Activated T-helper 2 cell treated with anti-CD3 and anti-CD28 coated beads, Interferon-gamma antibody, Interleukin-2, Interleukin-4, amounts not matched to agents 10 μg/mL and 5 μg/mL and 100 μg/mL, durations not matched to agents 14 hours and 24 hours and 36 hours (primary cell): ENCODE measurements at places on chromosomes 13 and 19.

DNA sequence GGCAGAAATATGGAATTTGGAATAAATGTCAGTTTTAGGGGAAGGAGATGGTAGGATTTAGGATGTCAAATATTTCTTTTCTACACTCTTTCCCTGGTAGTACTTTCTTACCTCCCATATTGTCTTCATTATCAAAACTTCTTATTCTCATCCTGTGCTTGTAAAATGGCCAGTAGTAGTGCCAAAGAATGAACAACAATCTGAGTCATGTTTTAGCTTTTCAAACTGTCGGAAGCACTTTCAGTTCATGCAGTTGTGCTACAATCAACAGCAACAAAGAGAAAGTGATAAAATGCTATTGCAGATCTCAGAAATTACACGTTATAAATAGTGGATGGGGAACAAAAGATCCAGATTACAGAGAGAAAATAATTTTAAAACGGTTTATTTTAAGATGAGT, 193.7 kb upstream of the RXFP2 start:
- no peak for DNase-seq
- no peaks in the 10 kb centered on the region for H3K27me3 ChIP-seq
- H3K4me3 ChIP-seq: no peak overlapping the region
- H3K27ac ChIP-seq: no peak overlapping the region

- no peak overlapping the region for H3K4me3 ChIP-seq
- H3K4me1 ChIP-seq: no peaks in the 10 kb centered on the region
- H3K27ac ChIP-seq: no peak overlapping the region
- peaks cover 76% of the 10 kb centered on the region for H3K36me3 ChIP-seq
Observed at GRCh38 chr19:46387713-46388130, 25.6 kb downstream of the CCDC8 start.

- no peak overlapping the region for H3K4me3 ChIP-seq
- no peak for DNase-seq
- H3K4me1 ChIP-seq: no peaks in the 10 kb centered on the region
Observed at GRCh38 chr13:67421475-67421874, 191.3 kb upstream of the PCDH9 start.

- H3K36me3 ChIP-seq: peaks cover 8% of the 10 kb centered on the region
- no peak overlapping the region for H3K27ac ChIP-seq
- peak overlapping the region; percentile 83 for H3K4me3 ChIP-seq
- H3K27me3 ChIP-seq: no peaks in the 10 kb centered on the region
- peaks cover 21% of the 10 kb centered on the region for H3K4me1 ChIP-seq
- DNase-seq: no peak
Observed at GRCh38 chr19:35774274-35775045, 904 bp upstream of the ARHGAP33 start.

DNA sequence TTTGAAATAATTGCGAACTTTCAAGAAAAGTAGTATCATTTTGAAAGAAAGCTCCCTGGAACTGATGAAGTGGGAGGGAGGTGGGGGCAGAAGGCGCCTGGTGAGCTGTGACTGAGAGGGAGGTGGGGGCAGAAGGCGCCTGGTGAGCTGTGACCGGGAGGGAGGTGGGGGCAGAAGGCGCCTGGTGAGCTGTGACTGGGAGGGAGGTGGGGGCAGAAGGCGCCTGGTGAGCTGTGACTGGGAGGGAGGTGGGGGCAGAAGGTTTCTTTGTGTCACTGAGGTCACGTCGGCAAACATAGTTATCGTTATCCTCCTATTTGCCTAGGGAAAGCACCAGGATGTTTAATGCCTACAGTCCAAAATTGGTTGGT, 24.2 kb downstream of the C2CD4C start:
- H3K27ac ChIP-seq: peak overlapping the region; percentile 7
- DNase-seq: no peak
- H3K4me3 ChIP-seq: no peak overlapping the region
- peaks cover 7% of the 10 kb centered on the region for H3K36me3 ChIP-seq

GRCh38 chr19:29488316-29488715, 37.5 kb upstream of the VSTM2B start:
- H3K4me3 ChIP-seq: no peak overlapping the region
- H3K27me3 ChIP-seq: peaks cover 13% of the 10 kb centered on the region
- no peaks in the 10 kb centered on the region for H3K36me3 ChIP-seq

DNA sequence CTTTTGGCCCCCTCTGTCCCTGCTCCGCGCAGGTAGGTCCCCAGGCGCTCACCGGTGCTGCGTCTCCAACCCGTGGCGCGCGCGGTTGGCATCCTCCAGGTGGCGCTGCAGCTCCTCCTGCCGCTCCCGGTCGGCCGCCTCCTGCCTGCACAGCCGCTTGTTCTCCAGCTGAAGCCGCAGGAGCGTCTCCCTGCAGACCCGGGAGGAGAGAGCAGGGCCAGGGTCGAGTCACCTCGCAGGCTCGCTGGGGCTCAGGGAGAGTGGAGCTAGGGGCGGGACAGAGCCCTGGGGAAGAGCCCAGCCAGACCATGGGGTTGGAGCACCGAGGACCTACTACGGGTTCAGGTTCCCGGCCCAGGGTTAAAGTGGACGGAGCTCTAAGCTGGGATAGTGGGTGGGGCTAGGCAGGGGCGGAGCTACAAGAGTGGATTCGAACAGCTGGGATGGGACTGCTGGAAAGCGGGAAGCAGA, 9.3 kb downstream of the HOOK2 start:
- H3K36me3 ChIP-seq: no peaks in the 10 kb centered on the region
- no peaks in the 10 kb centered on the region for H3K27me3 ChIP-seq
- peak overlapping the region; percentile 26 for H3K4me3 ChIP-seq
- H3K27ac ChIP-seq: no peak overlapping the region

DNA sequence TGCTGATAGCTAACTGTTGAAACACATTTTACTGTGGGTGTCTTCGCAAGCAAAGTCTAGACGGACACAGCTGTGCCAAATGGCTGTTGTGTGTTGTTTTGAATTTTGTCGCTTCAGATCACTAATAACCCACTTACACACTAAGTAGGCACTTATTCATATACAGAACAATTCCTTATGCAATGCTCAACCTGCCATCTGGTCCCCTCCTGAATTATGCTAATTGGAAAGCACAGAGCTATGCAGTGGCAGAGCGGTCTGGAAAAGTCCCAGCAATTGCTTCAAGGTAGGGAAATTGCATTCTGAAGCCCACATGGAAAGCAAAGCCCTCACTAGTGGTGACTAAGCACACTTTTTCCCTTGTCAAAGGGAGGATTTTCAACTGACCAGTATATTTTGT, 69.9 kb downstream of the C13orf42 start:
- no peaks in the 10 kb centered on the region for H3K36me3 ChIP-seq
- H3K4me3 ChIP-seq: no peak overlapping the region
- no peak for DNase-seq
- peaks cover 8% of the 10 kb centered on the region for H3K4me1 ChIP-seq

DNA sequence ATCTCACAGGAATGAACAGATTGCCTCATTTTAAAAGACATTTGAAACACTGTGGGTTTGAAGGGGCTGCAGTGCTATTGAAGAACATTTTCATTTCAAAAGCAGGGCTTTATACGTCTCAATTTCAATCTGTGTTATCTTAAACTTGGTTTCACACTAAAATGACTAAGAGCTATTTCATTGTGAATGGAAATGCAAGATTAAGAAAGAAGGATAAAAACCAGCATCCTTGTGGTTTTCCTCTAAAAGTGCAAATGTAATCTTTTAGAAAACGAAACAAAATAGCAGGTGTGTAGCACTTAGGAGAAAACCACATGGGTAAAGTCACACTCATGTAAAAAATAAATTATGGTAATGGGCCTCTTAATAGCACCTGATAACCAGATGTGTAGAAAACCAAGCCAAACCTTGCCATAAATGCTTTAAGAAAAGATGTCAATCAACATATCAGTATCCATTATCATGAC, 397.7 kb downstream of the GPC6 start:
- no peak for DNase-seq
- no peaks in the 10 kb centered on the region for H3K36me3 ChIP-seq
- no peak overlapping the region for H3K27ac ChIP-seq
- H3K27me3 ChIP-seq: no peaks in the 10 kb centered on the region
- no peak overlapping the region for H3K4me3 ChIP-seq

DNA sequence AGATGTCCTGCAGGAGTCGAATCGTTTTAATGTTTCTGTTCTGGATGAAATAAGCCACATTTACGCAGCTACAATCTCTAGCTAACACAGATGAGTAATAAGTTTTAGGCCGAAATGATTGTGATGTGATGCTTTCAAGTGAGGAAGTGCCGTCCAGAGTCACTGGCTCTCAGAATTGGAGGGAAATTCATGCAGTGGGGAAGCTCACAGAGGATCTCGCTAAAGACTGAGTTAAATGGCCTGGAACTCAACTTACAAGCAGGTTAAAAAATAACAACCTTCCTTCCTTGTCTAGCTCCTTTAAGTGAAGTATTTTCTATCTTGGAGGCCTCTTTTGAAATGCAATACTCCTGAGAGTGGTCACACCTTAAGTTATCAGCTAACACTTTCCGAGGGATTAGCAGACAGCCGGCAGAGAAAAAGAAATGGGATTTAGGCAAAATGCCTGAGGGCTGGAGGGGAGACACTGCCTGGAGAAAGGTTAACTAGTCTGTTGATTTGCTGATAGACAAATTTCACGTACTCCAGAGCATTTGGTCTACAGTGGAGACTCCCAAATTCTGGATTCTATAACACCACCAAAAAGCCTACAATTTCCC, 74.2 kb downstream of the IRS2 start:
- H3K4me1 ChIP-seq: no peaks in the 10 kb centered on the region
- DNase-seq: no peak
- peaks cover 10% of the 10 kb centered on the region for H3K27me3 ChIP-seq
- H3K4me3 ChIP-seq: no peak overlapping the region
- H3K36me3 ChIP-seq: no peaks in the 10 kb centered on the region
- no peak overlapping the region for H3K27ac ChIP-seq

DNA sequence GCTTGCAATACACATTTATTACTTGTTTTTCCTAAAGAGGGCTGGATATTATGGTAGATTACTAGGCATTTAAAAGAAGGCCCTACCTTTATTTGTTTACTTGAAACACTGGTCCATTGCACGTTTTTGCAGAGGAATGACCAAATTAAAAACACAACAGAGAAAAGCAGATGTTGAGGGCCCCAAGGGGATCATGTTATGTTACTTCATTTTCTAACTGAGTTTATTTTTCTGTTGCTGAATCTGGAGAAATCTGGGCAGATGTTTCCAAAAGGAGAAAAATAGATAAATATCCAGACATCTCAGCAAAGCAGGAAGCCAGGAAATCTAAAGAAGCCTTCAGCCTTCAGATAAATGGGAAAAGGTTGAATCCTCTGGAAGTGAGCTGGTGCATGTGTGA, 353.0 kb downstream of the NDFIP2 start:
- no peaks in the 10 kb centered on the region for H3K36me3 ChIP-seq
- no peaks in the 10 kb centered on the region for H3K27me3 ChIP-seq
- no peak for DNase-seq
- H3K27ac ChIP-seq: no peak overlapping the region
- no peaks in the 10 kb centered on the region for H3K4me1 ChIP-seq

- no peaks in the 10 kb centered on the region for H3K4me1 ChIP-seq
- no peak overlapping the region for H3K27ac ChIP-seq
- no peaks in the 10 kb centered on the region for H3K36me3 ChIP-seq
- H3K27me3 ChIP-seq: peaks cover 9% of the 10 kb centered on the region
Observed at GRCh38 chr13:43263047-43263446, 239.7 kb downstream of the DNAJC15 start.
